ENCODE measurements at places on chromosomes 12 and 14. TPM values are rescaled to one million over a fixed set of nuclear protein-coding genes. Genes with fewer than 3 reads are reported as not detected.
A peak's percentile ranks its signal among the peaks of the same experiment; 100 is the strongest.

The DIO3 gene
- polyA plus RNA-seq, result 4.6 TPM

The PTHLH gene
- polyA plus RNA-seq, result 1.9 TPM

DNA sequence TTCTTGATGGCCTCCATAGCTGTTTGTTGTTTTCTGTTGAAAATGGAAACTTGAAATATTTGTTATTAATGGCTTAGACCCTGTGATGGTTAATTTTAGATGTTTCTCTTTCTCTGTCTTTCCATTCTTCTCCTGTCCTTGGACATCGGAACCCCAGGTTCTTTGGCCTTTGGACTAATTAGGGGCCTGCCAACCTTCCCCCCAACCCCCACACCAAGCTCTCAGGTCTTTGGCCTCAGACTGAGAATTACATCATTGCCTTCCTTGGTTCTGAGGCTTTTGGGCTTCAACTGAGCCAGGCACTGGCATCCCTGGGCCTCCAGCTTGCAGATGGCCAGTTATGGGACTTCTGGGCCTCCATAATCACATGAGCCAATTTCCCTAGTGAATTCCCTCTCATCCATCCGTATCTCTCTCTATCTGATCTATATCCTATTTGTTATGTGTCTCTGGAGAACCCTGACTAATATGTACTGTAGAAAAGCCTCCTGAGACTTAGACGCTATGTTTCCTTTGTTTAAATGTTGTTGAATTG is 71.6 kb downstream of the FGD4 start:
- no peak for DNase-seq

DNA sequence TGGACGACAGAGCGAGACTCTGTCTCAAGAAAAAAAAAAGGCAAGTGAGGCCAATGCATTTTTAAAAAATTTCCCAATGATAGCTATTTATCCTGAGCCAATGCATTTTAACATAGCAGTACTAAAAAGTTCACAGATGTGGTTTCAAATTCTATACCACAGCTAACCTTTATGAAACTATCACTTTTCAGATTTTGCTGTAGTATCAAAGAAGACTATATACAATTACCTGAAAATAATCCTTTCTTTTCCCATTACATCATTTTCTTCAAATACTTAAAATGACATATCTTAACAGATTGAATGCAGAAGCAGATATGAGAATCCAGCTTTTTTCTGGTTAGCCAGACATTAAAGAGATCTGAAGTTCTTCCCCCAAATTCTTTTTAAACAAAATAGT is 13.2 kb downstream of the ATF7 start:
- no peak for DNase-seq

DNA sequence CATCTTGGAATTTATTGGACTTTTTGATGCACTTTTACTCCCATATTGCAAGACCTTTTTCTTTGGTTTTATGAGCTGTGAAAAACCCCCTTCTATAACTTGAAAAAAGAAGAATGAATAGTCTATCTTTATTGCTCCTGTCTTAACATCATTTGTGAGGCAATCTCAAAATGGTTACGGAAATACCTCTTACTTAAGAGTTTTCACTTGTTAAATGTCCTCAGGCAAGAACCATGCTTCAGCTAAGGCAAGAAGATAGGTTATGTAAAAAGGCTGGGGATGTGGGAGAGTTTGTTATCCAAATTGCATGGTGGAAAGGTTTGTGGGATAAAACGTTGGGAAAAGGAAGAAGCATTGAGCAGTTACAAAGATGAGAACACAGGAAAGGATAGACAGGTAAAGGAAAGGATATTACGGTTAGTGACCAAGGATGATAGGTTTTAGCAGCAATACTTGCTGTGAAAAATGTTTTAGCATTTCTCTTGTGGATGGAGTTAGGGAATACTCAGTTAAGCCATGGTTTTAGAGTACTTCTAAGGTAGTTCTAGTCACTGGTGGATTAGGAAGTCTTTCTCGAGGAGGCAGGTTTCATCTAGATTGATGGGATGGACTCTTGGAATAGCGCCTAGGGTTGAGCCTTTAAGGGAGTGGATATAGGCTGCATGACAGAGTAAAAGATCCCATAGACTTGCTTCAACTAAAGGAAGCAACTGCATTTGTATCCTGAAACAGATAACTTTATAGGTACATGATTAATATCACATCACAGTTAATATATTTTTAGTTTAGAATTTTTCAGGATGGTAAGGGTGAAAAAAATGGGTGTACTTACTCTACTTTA is 30.3 kb downstream of the MDM2 start:
- DNase-seq, result no peak

DNA sequence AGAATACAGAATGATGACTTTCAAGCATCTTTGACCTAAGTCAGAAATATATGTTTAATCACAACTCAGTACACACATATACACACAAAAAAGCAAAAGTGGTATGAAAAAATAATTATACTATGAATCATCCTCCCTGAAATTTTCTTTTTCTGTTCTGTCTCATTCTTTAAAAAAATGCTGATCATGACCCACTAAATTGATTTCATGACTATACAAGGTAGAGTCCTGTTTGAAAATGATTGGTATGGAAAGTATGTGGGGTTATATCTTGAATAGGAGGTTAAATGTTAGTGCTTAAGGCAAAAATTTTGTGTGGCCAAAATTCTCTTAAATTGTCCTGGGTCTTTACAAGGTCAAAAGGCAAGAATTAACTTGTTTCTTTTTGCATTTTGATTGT is 80.4 kb downstream of the SUDS3 start:
- no peak for DNase-seq

DNA sequence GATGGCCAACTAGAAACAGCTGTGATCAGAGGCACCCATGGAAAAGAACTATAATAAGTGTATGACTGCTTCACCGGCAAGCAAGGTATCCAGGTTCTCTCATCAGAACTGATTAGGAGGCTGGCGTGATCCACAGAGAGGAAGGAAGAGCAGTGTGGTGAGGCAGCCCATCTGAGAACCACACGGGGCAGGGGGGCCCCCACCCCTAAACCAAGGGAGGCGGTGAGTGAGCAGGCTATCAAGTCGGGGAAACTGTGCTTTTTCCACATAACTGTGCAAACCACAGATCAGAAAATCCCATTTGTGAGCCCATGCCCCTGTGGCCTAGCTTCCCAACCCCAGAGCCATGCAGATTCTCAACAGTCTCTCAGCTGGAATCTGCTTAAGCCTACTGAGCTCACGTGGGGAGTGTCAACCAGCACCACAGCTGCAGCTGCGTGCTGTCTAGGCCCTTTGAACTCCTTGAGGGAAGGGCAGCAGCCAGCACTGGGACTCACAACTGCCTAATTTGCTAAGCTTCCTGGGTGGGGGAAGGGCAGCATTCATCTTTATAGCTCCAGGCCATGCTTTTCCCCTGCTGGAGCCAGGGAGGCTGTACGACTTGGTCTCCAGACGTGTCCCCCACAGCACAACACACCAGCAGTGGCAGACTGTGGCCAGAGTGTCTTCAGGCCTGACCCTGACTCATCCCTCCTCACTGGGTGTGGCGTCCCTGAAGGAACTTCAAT is 444.4 kb upstream of the ATP2B1 start:
- DNase-seq, result no peak

- no peak for DNase-seq
These were observed 58.5 kb upstream of the RMST start for GRCh38 chr12:97404093-97404492.

GRCh38 chr14:75005357-75005756 is 2.6 kb downstream of the EIF2B2 start:
- no peak for DNase-seq

- peak; percentile 54 for DNase-seq
These were observed 767 bp upstream of the CCNT1 start for GRCh38 chr12:48717252-48717695.

- peak; percentile 18 for DNase-seq
These were observed 4.4 kb downstream of the IPO8 start for GRCh38 chr12:30691122-30691879.

DNA sequence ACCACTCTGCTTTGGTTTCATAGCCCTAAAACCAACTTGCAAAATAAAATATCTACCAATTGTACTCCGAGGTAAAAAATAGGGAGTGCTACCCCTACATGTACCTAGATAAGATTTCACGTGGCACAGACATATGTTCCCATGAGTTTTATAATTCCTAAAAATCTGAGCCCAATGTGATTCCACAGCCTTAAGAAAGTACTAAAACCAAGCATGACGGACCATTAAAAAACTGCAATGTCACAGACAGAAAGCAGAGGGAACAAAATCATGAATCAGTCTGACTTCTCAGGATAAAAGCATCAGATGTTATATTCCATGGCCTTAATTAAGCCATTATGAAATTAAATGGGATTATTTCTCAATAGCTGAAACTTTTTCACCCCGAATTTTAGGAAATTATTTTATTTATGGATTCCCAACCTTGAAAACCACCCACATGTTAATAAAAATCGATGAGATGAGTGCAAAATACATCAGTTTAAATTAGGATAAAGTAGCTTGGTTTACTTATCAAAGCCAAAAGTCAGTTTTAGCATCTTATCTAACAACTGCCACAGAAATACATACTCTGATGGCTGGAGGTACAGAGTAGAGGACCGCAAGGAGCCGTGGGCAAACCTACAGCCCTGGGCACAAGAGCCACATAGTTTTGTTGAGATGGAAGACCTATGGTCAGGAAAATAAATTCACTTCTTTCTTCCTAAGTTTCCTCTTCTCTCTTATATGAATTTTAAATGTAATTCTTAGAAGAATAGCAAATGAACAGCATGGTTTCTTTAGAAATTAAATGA is 4.5 kb downstream of the ITPR2 start:
- no peak for DNase-seq

GRCh38 chr14:42633504-42634095 is 1026.9 kb downstream of the LRFN5 start:
- DNase-seq, result no peak

- no peak for DNase-seq
These were observed 30.1 kb upstream of the CLEC14A start for GRCh38 chr14:38285962-38286361.

All from muscle of back (tissue), 13 donors.